ENCODE measurements at places on chromosomes 5 and 9.

DNA sequence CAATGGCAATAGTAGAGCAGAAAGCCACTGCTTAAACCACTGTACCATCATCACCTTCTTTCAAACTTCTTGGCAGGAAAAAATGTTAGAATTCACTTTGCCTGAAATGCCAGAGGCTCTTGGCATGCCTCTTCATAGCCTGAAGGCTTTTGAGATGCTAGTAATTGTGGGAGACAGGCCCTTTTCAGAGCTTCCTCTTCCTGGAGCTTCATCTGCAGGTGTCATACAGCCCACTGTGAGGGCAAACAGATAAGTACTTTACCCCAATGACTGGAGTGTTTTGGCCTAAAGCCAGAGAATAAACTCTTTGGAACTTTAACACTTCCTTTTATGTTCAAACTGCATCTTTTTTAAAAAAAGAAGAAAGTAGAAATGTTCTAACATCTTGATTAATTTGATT, 81.3 kb upstream of the TMEM171 start:
- no peak for DNase-seq

DNA sequence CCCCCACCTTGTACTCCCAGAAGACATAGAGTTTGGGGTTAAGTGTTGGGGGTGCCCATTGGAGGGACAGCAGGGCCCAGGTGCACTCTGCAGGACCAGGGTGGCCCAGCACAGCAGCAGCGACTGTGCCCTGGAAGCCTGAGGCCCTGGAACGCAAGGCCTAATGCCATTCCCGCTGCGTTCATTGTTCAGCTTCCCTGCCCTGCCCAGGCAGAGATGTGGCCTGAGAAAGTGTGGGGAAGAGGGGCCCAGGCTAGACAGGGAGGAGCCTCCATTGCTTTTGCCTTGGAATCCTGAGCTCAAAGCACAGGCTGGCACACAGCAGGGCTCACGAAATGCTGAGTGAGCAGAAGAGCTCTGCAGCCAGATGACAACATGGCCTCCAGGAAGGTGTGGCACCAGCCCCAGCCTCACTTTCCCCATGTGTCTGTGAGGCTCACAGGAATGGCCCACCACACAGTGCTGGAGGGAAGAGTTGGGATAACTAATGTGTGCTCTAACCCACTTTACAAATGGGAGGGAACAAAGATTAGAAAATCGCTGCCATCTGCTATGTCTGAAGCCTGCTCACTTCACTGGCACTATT, 19.4 kb downstream of the S1PR3 start:
- no peak for DNase-seq

- DNase-seq: no peak
These were observed 38.1 kb downstream of the MRPS27 start for GRCh38 chr5:72281764-72282499.

DNA sequence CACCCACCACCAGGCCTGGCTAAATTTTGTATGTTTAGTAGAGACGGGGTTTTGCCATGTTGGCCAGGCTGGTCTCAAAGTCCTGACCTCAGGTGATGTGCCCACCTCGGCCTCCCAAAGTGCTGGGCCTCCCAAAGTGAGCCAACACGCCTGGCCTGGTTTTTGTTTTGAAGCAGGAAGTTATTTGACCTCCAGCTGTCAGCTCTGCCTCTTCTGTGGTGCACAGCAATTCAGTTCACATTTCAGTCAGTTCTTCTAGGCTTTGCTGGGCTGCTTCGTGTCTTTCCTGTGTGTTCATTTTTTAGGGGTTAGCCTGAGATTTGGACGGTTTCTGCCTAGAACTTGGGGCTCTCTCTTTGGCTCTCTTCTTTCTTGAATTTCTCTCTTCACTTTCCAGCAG, 8.9 kb downstream of the LCN1 start:
- DNase-seq: no peak

DNA sequence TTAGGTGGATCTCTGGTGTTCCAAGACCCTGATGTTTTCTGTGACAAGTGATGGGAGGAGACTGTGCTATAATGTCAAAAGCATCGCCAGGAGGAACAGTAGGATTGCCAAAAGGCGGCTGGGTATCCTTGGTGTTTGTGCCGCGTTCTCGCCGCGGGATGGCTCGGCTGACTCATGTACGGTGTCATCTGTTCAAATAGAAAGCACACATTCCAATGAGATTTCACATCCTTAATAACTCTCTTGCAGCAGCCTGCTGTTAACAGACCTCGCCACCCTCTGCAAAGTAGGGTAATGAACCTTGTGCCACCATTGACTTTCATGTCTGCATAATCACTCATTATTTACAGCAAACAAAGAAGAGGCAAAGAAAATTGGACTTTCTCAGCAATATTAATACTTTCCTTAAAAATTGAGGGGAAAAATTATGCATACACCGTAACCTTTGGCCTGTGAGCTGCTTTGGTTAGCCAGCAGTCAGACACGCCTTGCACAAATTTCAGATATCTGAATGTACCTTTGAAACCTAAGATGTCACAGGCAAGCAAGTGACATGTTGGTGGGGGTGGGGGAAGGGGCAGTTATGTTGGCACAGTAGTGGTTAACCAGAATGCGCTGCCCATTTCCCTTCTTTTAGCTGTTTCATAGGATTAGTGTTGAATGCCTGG, 289.4 kb downstream of the EFNA5 start:
- DNase-seq: no peak

- no peak for DNase-seq
These were observed 127.8 kb downstream of the MED27 start for GRCh38 chr9:131951905-131952304.

- no peak for DNase-seq
These were observed 549.7 kb downstream of the CSNK1G3 start for GRCh38 chr5:124061663-124062062.

- no peak for DNase-seq
These were observed 21.8 kb upstream of the ANP32B start for GRCh38 chr9:97961361-97961760.

DNA sequence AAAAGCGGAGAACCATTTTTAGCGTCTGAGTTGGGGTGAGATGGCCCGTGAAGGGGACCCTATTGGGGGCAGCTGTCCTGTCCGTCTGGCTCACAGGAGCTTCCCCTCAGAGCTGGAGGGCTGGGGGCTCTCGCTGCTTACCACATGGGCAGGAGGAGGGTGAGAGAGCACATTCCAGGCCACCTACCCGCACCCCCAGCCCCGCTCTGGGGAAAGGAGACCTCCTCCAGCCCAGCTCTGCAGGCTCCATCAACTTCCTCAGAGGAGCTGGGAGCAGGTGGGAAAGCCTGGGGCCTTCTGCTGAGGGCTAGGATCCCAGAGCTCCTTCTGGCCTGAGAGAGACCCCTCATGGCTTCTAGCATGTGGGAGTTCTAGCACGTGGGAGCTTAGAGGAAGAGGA, 27.1 kb upstream of the SPTLC1 start:
- DNase-seq: no peak

GRCh38 chr5:61640179-61641021, 308.3 kb downstream of the ZSWIM6 start:
- no peak for DNase-seq

DNA sequence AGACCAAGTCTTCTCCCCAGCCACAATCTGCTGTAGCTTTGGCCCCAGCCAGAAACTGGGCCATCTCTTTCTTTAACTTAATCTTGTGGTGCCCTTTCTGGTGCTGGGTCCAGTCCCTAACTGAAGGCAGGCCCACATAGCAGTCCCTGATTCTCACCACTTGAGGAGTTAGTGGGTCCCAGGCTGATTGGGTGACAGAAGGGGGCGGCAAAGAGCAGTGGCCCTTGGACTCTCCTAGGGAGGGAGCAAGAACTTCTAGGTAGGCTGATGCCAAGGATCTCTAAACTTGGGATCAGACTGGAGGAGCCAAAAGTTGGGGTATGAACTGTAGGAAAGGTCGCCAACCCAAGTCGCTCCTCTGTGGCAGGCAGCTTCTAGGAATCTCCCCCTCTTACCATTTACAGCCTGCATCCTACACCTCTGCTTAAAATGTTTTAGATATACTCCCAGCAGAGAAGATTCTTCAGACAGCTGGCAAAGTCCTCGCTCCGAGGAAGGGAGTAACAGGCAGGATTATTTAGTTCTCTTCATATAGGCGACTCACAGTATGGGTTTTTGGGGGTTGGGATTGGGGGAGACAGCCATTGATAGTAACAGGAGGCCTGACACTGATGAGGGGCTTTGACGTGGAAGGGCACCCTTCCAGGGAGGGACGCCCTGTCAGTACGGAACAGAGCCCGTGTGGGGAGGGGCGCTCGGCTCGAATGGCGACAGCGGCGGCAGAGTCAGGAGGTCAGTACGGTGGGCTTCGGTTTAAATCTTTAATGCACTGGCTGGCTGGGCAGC, 2.0 kb upstream of the CCL27 start:
- DNase-seq: peak; percentile 79

DNA sequence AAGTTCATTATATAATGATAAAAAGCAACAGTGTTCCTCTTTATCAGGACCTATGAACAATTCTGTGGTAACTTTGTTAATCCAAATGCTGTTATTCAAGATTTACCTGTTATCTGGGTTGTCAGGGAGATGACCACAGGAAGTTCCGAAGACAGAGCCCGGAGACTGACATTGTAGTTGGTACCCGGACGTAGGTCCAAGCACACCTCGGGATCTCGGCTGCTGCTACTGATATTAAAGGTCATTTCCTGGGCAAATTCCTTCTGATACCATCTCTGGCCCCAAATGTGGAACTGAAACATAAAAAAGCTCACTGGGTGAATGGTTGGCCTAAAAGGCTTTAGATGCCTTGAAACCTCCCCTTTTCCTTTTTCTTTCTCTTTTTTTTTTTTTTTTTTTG, 96.7 kb downstream of the SUSD1 start:
- DNase-seq: peak; percentile 86

DNA sequence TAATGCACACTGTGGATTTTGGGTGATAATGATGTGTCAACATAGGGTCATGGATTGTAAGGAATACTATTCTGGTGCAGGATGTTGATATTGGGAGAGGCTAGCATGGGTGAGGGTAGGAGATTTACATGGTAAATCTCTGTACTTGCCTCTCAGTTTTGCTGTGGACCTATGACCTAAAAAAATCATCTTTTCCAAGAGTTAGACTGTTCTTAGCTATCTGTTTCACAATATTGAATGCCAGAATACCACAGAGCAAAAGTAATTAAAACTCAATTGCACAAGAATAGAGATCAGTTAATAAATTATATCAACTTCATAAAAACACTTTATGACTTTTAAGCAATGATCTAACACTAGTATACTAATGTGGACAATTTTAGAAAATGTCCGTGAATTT, 651.6 kb downstream of the HTR1A start:
- no peak for DNase-seq

GRCh38 chr9:85453850-85454249, 287.9 kb downstream of the AGTPBP1 start:
- DNase-seq: no peak
